ENCODE measurements at places on chromosomes 5 and 9.
A peak's percentile ranks its signal among the peaks of the same experiment; 100 is the strongest.

DNA sequence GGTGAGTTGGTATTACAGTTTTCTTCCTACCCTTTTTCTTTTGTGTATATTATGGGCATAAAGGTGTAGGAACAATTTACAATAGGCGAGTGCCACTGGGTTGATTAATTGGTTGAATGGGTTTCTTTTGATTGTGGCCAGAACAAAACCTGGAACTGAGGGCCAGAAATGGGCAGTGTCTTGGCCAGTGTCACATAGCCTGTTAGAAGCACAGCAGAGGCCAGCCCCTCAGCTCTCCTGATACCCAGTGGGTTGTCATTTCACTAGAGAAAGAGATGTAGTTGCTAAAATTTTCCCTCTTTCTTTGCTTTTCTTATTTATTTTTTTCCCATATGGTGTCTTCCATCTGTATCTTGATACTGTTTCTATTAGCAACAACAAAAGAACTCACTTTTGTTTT is 38.8 kb upstream of the SEMA6A start:
- no peak for DNase-seq

GRCh38 chr9:126397056-126397455 is 70.4 kb downstream of the MVB12B start:
- peak; percentile 42 for DNase-seq

GRCh38 chr9:98159301-98159700 is 33.1 kb downstream of the CORO2A start:
- no peak for DNase-seq

GRCh38 chr5:37071901-37072581 is 177.1 kb downstream of the CPLANE1 start:
- no peak for DNase-seq

DNA sequence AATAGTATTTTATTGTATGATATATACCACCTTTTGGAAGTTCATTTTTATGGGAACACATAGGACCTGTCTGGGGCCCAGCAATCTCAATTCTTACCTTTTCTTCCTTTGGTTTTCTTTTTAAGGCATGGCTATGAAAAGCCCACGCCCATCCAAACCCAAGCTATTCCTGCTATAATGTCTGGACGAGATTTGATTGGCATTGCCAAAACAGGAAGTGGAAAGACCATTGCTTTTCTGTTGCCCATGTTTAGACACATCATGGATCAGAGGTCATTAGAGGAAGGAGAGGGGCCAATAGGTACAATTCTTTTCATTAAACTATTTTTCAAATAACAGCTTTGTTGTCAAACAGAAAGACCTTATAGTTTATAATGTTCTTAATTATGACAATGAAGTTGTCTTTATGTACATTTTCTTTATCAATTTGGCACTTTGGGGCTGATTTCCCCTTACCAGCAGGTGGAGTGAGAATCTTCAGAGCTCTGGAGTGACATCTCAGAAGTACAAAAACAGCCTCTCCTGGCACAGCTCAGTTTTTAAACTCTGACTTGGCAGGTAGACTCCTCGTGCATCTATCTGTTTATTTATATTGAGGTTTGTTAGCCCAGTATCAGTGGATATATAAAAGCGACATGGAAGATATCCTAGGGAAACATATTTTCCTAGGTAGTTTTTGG is 25.8 kb downstream of the DDX46 start:
- DNase-seq, result no peak

GRCh38 chr5:74667396-74667795 is 17.6 kb upstream of the HEXB start:
- DNase-seq, result no peak

DNA sequence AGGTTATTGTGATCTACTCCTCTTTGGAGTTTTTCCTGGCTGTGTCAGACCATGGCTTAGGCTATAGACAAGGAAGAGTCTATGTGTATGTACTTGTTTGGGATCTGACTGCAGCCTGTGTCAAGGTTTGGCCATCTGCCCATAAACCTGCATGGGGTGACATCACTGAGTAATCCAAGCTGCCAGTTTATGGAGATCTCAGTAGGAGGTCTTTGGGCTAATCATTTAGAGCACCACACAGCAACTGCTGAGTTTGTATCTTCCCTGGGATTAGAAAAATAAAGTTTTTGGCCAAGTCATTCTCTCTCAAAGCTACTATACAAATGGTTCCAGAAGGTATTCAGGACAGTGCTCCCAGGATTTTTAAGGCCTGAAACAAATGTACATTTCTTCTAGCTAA is 65.5 kb upstream of the HSPB3 start:
- no peak for DNase-seq

- DNase-seq, result no peak
These were observed 837.7 kb upstream of the ZNF608 start for GRCh38 chr5:125584140-125584520.

DNA sequence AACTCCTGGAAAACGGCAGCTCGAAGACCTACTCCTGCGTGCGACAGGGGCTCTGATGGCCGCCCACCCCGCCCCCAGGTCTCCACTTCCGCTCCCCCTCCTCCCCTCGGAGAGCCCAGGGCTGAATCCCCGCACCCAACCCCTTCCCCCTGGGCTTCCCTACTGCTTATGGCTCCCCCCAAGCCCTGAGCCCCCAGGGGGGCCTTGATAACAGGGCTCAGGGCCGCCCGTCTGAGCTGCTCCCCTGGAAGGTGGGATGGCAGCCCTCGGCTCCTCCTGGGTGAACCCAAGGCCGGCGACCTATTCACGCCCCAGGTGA is 30.4 kb downstream of the GLT6D1 start:
- no peak for DNase-seq

DNA sequence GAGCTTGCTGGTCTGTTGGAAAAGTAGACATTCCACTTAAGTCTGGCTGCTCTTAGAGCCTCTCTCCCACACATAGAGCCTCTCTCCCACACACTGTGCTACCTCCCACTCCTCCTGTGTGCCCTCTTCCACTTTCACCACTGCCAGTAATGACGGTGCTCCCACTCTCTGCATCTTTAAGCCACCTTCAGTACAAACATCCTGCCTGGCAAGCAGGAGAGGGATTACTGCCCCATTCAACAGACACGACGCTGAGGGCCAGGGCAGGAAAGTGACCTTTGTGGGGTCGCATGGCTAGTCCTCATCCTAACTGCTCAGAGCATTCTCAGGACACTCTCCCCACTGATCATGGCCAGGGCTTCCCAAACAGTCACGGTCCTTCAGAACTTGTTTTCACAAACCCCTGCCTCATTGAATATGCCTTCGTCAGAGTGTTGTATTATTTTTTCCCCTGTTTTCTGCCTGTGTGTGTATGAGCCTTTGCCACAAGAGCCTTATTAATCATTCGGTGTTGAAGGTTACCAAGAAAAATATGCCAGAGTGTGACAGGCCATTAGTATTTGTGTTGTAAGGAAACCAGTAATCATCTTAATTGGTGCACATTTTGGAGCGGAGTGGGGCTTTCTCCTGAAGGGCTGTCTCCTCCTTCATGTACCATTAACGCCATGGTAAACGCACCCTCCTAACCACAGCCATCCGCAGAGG is 87.1 kb upstream of the SAP30L start:
- no peak for DNase-seq

DNA sequence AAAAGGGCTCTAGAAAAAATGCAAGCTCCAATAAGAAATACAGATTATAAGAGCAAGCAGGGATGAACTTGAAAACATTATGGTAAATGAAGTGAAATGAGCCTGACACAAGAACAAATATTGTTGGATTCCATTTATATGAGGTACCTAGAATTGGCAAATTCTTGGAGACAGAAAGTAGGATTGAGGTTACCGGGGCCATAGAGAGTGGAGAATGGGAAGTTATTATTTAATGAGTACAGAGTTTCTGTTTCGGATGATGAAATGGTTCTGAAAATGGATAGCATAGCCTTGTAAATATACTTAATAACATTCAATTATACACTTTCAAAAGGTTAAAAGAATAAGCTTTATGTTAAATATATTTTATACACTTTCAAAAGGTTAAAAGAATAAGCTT is 75.6 kb upstream of the SLC12A2 start:
- DNase-seq, result no peak

DNA sequence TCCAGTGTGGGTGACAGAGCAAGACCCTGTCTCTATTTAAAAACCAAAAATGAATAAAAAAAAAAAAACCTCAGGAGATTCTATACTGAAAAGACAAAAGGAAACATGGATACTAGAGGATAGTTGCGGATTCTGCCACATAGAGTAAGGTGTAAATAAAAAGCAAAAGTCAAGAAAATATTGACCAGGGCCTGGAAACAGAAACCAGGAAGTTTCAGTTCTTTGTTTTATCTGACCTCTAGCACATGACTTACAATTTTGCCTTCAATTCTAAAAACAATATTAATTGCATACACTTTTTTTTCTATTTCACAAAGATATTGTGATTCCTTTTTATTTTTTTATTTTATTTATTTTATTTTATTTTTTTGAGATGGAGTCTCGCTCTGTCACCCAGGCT is 96.2 kb upstream of the NMUR2 start:
- no peak for DNase-seq

GRCh38 chr5:35785601-35786085 is 71.0 kb upstream of the IL7R start:
- no peak for DNase-seq

GRCh38 chr9:21549251-21549765 is 67.2 kb upstream of the IFNE start:
- no peak for DNase-seq

- no peak for DNase-seq
These were observed 101.1 kb upstream of the MEF2C start for GRCh38 chr5:88984040-88984439.

DNA sequence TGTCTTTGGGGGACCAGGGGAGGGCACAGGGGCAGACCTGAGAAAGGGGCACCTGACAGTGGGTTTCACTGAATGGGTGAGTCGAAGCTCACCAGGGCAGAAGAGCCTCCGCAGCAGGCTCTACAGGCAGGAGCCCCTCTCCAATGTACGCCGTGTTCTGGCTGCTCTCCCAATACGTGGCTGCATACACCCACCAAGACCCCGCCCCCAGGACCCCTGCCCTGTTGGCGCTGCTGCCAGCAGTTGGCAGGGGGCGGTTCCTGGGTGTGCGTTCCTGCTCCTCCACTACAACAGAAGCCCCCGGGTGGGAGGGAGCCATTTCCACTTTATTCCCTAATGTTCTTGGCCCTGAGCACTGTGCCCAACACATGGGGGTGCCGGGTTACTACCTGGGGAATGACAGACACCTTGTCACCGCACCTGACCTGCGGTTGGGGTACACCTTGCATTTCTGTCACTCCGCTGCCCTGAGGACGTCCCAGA is 30.3 kb downstream of the SARDH start:
- DNase-seq, result no peak

DNA sequence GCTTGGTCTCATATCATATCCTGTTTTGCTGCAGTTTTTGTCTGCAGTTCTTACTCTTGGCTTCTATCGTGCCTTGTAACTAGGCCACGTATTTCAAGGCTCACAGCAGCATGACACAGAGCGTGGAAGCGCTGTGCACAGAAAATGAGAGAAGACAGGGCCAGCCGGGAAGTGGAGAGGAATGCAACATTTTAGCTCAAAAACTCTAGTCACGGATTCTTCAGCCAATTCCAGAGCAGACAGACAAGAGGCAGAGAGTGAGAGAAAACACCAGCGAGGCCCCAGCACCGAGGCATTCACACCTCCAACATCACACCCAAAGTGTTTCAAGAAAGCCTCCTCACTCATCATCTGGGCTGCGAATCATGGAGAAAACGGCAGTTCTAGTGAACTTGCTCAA is 160.8 kb downstream of the DNAH5 start:
- DNase-seq, result no peak

DNA sequence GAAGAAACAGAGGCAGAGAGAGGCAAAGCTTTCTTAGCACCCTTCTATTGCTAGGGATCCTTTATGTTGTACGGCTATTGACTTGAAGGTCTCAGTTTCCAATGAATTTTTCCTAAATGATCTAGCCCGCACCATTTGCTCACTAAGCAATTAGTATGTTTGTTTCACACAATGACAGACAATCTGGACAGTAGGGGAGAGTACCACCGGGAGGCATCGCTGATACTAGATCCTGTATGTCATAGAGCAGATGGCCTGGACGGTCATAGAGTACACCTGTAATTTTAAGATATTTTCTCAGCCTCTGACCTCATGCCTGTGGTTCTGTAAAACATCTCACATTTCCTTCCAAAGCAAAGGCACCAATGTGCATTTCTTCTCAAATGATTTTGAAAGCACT is 194.3 kb downstream of the TLE4 start:
- no peak for DNase-seq

DNA sequence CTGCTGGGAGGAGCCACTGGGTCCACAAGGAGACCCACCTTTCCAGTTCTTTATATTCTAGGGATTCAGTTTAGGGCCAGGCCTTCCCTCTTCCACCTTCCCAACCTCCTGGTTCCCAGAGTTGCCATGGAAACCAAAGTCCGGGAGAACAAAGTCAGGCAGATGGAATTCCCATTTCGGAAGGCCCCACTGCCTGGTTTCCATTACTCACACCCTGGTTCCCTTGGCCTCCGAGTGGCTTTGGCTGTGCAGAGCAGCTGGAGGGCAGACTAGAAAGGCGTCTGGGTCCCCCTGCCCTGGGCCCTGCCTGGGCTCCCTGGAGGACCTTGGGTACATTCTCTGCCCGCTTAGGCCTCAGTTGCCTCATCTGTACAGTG is 136.1 kb downstream of the RGS3 start:
- no peak for DNase-seq

- DNase-seq, result no peak
These were observed 4.5 kb downstream of the HCN1 start for GRCh38 chr5:45691656-45692055.

- no peak for DNase-seq
These were observed 902 bp downstream of the BDP1 start for GRCh38 chr5:71456362-71456743.

GRCh38 chr5:141260458-141261237 is 15.5 kb downstream of the PCDHB15 start:
- no peak for DNase-seq

- no peak for DNase-seq
These were observed 7.6 kb downstream of the LRSAM1 start for GRCh38 chr9:127458921-127459320.

- DNase-seq, result peak; percentile 47
These were observed 92.3 kb downstream of the LMX1B start for GRCh38 chr9:126705767-126706697.

GRCh38 chr9:91424403-91425176 is 958 bp upstream of the NFIL3 start:
- DNase-seq, result peak; percentile 27

GRCh38 chr5:57414857-57415256 is 67.8 kb downstream of the ACTBL2 start:
- DNase-seq, result no peak
